ENCODE measurements at places on chromosomes 12 and 14.

DNA sequence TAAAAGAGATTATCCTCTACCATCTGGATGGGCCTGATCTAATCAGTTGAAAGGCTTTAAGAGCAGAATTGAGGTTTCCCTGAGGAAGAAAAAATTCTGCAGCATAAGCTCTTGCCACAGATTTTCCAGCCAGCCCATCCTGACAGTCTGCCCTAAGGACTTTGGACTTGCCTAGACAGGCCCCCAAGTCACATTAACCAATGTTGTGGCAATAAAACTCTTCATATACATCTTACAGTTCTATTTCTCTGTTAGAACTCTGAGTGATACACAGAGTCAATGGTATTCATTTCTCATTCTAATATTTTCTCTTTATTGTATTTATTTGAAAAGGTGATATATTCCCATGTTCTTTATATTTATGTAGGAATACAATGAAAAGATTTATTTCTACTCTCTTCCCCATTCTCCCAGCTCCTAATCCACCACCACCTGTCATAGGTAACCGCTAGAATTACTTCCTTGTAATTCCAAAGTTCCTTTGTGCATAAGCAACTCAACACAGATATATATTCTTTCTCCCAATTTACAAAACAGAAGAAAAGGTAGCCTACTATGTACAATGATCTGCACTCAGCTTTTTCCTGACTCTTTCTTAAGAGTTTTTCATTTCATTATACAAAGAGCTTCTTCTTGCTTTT is 182.1 kb downstream of the CAPZA3 start:
- DNase-seq: no peak

DNA sequence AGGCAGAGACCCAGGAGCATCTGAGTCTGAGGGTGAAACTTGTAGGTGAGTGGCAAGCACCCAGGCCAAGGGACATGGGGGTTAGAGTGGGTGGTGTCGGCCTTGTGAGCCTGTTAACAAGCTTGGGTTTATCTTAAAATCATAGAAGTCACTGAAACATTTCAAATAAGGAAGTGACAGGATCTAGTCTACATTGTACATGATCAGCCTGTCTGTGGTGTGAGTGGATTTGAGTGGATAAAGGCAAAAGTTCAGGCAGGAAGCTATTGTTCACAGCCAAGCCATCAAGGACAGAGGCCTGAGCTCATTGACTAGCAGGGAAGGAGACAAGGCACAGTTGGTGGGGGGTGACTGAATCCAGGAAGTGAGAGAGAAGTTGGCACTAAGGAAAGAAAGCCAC is 59.3 kb upstream of the FKBP4 start:
- DNase-seq: no peak

GRCh38 chr12:108649669-108650068 is 16.0 kb upstream of the SELPLG start:
- no peak for DNase-seq

GRCh38 chr12:94987801-94988200 is 15.7 kb downstream of the NDUFA12 start:
- DNase-seq: no peak

GRCh38 chr14:23041729-23042128 is 283 bp upstream of the PSMB11 start:
- DNase-seq: no peak

DNA sequence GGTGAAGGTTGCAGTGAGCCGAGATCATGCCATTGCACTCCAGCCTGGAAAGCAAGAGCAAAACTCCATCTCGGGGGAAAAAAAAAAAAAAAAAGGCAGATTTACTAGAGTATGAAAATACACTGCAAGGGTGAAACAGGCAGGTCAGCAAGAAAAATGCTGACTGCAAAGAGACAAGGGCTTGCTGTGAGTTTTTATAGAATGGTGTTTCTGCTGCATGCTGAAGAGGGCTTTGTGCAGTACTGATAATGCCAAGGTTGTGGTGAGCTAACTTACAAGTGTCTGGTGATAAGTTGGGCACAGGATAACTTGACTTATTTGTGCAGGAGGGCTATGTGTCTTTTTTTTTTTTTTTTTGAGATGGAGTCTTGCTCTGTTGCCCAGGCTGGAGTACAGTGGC is 25.9 kb upstream of the SRP54 start:
- DNase-seq: no peak

GRCh38 chr14:61472801-61473376 is 151.5 kb downstream of the PRKCH start:
- DNase-seq: peak; percentile 41

DNA sequence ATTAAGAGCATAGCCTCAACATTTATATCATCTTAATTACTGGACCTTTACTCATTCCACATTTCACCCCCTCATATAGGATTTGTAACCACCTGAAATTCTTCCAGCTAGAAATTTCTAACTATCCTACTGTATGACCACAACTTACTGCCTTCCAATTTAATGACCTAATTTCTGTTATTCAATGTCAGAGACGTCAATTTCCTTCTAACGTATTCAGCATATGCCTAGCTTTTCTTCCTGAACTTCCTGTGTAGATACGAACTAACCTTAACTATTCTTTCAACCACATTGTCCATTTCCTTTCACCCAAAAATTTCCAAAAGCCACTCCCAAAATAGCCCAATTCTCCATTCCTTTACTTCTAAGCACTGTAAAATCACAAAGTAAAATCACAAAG is 108.0 kb downstream of the EEA1 start:
- no peak for DNase-seq

DNA sequence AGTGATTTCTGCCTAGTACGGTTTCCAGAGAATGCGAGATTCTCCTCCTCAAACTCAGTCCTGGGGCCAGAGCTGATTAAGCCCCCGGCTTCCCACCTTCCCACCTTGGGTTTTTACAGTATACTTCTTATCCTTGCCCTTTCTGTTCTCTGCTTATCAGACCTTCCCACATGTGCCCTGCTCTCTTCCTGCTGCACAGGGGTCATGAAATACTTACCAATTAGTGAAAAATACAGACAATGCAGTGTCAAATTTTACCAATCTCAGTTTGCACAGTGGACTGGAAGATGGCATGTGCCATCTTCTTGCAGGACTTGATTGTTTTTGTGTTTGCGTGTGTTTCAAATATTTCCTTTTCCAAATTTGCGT is 14.7 kb downstream of the SUSD6 start:
- DNase-seq: no peak

- no peak for DNase-seq
Observed at GRCh38 chr12:25759752-25760151, 198.7 kb upstream of the RASSF8 start.

- no peak for DNase-seq
Observed at GRCh38 chr12:6088921-6089747, 35.3 kb downstream of the VWF start.

DNA sequence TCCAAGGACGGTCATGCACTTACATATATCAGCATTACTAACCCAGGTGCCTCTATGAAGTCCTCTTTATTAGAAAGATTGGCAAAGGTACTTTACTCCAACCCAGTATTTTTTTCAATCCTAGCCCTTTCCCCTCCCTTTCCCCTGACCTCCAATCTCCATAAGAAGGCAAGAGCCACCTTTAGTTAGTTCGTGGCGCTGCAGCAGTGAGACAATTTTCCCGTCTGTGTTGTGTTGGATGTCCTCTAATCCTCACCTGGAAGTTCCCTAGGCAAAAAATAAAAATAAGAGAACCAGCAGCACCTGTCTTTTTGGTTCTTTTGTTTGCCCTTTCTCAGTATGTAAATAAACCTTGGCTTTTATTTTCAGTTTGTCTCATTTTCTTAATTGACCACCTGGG is 439.6 kb upstream of the LRFN5 start:
- DNase-seq: no peak

DNA sequence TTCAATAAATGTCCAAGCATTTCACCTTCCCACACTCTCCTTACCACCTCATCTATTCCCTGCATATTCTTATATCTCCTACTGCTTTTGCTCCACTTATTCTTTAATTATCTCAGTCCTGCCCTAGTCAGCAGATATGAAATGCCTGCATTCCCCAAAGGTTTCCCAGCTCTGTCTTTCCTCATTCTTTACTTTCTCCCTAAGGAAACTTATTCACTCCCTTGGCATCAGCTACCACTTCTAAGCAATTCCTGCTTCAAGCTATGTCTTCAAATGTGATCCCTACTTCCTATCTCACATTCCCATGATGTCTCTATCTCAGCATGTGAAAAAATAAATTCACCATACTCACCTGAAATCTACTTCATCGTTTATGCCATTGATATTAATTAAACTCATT is 111.8 kb downstream of the CAPZA3 start:
- DNase-seq: no peak

- DNase-seq: peak; percentile 43
Observed at GRCh38 chr12:110563702-110564470, 19.2 kb downstream of the PPTC7 start.

DNA sequence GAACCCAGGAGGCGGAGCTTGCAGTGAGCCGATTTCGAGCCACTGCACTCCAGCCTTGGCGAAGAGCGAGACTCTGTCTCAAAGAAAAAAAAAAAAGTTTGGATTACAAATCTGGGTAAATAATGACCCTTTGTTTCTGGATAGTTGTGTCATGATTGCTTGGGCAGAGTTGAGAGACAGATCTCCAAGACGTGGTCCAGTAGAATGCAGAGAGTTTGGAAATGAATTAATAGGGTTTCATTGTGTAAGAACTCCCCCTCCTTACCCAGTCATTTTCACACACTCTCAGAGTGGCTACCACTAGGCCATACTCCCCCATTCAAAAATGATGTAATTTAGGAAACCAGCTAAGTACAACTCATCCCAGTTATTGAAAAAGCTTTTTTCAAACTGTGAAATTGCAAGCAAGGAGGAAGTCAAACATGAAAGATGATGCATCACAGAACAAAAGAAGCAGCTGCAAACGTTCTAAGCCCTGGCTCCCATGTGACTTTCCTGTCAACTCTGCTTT is 1331.9 kb downstream of the AACS start:
- DNase-seq: no peak

DNA sequence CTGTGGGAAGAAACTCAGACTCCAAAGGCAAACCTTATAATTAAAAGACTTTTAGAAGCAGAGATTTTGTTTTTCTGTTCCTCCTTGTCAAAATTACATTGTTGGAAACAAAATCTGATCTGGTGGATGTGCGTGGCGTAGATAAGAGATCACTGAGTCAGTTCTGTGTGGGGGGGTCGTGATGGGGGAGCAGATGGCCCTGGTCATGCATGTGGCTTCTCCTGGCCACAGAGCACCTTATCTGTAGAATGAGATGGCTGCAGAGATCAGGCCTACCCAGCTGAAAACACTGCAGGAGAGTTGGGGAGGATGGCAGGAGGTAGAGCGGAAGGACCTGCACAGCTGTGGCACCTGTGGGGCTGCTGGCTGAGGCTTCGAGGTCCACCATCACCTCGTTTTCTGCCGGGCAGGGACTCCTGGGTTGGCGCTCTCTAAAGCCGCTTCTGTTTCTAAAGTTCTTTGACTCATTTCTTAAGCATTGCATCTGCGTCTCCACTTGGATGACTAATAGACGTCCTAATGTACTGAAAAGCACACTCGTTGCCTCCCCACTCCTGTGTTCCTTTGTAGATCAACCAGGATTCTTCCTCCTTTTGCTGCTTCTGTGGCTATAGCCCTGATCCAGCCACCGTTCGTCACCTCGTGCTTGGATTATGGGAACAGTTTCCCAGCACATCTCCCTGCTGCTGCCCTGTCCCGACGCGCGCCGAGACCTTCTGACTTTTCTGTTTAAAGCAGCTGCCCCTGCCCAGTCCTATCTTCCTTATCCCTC is 93.4 kb downstream of the TSPAN9 start:
- DNase-seq: no peak

- no peak for DNase-seq
Observed at GRCh38 chr14:27528328-27528727, 930.5 kb upstream of the NOVA1 start.

DNA sequence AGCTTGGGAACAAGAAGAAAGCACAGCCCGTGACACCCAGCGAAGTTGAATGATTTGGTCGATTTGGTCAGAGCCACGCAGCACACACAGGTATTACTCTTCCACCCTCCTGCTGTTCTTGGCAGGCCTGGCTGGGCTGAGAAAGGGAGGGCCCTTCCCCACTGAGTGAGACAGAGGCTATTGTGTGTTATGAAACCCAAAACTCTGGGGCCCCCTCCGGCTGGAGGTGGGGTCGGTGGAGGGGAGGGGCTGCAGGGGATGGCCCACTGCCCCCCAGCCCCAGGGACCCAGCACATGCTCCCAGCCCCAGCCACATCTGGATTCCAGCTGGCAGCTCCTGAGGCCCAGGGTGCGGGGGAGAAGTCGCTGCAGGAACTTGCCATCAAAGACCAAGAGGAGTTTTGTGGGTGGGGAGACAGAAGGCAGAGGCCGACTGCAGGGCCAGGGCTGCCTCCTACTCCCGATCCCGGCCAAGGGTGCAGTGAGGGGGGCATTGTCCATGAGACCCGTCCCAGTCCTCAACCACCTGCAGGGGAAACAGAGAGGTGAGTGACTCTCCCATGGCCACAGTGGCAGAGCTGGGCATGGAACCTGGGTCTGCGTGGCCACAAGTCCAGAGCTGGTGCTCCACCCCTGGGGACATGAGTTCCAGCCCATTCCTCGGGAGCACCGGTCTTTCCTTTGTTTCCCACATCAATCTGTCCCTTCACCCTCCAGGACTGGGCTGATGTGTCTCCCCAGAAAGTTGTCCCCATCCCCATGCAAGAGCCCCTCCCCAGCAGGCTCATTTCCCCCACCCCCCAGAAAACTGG is 8.7 kb downstream of the TMEM119 start:
- no peak for DNase-seq

GRCh38 chr12:27309995-27310315 is 22.7 kb upstream of the BMAL2 start:
- no peak for DNase-seq

GRCh38 chr12:114686773-114687500 is 3.0 kb upstream of the TBX3 start:
- DNase-seq: no peak

- no peak for DNase-seq
Observed at GRCh38 chr12:52257074-52257551, 17.3 kb upstream of the KRT86 start.

DNA sequence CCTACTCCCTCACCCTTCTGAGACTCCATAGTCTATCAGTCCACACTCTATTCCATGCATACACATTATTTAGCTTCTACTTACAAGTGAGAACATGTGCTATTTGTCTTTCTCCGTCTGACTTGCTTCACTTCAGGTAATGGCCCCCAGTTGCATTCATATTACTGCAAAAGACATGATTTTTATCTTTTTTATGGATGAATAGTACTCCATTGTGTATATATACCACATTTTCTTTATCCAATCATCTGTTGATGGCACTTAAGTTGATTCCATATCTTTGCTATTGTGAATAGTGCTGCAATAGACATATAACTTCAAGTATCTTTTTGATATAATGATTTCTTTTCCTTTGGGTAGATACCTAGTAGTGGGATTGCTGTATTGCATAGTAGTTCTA is 171.8 kb downstream of the DACT1 start:
- DNase-seq: no peak

DNA sequence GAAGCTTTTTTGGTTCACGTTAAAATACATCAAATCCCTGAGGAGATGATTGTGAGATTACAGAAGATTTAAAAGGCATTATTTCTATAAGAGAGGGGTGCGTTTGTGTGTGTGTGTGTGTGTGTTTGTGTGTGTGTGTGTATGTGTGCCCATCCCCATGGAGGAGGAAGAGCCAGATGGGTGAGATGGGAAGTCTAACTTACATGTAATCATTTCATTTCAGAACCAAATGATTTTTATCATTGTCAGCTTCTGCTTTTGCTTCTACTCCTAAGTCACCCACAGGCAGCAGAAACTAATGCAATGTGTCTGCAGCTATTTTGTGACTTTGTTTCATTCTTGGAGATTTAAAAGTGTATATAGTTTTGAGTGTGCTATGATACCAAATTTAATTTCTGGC is 68.7 kb downstream of the SLC4A8 start:
- DNase-seq: no peak

- no peak for DNase-seq
Observed at GRCh38 chr12:130770413-130771028, 54.4 kb upstream of the RIMBP2 start.
